ENCODE measurements at places on chromosomes 11 and 22.
A peak's percentile ranks its signal among the peaks of the same experiment; 100 is the strongest.

DNA sequence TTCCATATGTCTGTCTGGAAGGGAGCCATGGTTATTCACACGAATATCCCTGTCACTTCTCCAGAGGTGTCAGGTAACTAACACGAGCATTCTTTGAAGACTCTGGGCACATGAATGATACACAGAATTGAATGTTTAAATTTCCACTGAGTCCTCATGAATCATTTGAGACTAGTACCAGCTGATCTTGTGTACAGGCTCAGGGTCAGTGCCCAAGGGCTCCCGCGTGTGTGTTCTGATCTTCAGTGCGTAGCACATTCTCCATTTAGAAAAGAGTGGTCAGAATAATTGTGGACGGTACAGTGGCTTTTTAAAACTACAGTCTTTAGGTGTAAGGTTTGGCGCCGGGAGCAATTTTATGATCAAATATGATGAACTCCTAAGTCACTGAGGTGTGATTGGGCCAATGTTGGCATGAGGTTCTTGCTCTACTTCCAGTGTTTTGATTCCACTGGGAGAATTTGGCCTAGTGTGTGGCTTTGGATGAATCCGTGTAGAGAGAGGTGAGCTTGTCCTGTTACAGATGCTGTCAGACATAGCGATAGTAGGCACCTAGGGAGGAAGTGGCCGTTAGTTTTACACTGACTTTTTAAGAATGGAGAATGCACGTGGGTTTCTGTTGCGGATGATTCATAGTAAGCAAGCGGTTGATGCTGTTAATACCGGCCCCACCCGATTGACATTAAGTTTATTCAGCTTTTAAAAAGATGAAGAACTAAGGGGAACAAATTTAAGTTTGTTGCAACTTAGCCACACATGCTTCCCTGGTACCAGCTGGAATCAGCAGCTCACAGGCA is 22.2 kb downstream of the NUP50 start:
- DNase-seq: no peak

DNA sequence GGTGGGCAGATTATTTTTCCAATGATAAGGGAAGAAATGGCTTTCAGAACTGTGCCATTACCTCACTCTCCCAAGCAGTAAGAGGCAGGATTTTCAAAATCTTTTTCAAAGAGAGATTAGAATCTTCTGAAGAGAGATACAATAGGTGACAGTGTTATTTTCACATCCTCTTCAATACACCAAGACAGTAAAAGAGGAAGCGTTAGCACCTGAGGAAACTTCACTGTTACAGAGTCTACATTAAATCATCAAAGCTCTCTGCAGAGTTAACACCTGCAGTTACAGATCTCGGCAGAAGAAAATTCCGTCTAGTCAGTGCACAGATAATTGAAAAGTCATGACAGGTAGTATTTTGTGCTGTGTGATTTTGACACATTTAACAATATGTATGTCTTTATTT is 144.9 kb downstream of the PGR start:
- no peak for DNase-seq

- DNase-seq: peak; percentile 4
These were observed 48.4 kb upstream of the HSD17B12 start for GRCh38 chr11:43632181-43632580.

- DNase-seq: no peak
These were observed 6.2 kb upstream of the APLP2 start for GRCh38 chr11:130063451-130063850.

GRCh38 chr11:78791254-78791653 is 216.6 kb upstream of the NARS2 start:
- no peak for DNase-seq

DNA sequence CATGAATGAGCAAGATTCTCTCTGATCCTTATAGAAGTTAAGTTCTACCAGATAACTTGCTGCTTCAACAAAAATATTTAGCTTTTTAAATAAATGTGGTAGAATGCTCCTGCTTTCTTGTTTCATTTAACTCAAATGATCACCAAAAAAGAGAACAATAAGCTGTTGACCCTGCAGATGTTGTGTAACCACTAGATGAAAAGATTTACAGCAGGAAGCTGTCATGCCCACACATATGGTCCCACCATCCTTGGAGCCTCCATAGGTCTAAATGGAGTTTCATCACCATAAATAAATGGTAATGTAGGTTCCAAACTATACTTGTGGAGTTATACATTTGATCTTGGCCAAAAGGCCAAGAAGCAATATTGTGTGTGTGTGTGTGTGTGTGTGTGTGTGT is 118.8 kb downstream of the RRAS2 start:
- DNase-seq: no peak

DNA sequence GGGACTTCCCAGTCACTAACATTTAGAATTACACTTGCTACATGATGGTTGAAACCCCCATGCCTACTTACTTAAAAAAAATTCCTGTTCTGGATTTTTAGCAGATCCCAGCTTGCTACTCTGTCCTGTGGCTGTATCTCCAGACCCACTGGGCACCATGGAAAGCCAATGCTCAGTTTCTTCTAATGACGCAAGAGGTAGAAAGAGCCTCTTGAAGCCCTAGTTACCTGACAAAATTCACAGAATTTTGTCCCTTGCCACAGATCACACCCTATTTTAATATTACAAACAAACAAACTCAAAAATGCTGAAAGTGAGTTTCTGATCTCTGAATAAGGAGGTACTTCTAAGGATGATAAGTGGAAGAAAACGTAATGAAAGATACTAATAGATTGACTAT is 24.3 kb upstream of the TENM4 start:
- DNase-seq: no peak

DNA sequence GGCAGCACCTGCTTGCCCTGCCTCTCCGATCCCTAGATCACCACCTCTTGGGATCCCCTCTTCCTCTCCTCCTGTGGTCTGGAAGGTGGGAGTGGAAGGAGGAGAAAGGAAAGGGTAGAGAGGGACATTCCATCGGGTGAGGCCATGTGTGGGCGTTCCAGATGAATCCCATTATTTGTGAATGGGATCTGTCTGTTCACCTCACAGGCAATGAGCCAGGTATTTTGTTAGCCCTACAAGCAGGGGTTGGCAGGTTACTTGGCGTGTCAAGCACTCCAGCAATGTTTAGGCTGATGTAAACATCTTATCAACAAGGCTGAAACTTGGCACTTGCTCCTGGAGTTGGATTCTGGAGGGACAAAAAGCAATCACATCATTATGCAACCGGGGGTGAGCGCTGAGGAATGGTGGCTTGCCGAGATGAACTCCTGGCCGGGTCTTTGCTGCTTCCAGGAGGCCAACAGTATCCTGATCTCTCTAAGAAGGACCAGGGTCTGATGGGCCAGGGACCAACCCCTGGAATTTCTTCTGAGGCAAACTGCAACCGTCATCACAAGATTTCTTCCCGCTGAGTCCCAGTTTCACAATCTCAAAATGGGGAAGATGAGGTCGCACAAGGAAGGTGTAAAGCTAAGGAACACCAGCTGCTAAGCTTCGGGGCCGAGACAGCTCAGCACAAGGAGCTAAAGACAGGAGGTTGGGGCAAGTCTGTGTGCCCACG is 7.8 kb downstream of the ADAMTS8 start:
- DNase-seq: no peak

DNA sequence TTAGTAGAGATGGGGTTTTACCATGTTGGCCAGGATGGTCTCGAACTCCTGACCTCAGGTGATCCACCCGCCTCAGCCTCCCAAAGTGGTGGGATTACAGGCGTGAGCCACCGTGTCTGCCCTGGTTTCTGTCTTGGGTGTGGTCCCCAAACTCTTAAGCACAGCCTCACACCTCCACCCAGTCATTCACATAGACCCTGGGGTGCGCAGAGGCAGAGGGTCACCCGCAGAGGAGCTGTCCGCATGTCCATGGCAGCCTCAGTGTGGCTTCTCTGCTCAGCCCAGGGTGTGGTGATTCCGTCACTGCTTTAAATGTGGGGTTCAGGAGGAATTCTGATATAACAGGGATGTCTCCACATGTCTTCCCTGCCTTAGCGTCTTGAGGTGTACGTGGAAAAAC is 48.5 kb upstream of the PRODH start:
- no peak for DNase-seq

DNA sequence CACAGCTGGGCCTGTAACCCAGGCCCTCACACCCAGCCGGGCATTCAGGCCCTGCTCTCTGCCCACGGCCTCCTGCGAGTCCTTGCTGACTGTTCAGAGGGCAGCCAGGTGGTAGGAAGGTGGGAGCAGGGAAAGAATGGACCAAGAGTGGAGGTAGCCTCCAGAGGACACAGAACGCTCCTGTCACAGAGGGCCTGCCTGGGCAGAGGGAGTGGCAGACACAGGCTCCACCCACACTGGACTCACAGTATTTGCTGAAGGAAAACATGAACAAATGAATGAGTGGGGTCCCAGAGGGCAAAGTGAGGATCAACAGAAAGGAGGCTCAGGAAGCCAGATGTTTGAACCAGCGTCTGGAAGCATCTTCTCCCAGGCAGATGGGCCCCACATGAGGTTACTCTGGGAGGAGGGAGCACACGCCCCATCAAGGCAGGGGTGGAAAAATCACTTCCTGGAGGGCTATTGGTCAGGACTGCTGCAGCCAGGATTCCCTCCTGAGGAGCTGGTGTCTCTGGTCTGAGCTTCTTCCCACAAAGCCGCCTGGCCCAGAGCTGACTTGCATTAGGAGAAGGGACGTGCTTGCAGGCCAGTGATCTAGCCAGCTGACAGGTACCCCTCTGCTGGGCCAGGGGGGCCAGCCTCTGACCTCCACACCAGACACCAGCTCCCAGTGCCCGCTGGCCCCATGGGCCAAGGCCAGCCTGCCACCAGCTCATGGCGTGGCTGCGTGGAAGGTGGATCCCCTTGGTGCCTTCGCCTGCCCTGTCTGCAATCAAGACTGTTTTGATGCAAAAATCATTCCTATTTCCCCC is 84.0 kb downstream of the THAP12 start:
- DNase-seq: no peak

DNA sequence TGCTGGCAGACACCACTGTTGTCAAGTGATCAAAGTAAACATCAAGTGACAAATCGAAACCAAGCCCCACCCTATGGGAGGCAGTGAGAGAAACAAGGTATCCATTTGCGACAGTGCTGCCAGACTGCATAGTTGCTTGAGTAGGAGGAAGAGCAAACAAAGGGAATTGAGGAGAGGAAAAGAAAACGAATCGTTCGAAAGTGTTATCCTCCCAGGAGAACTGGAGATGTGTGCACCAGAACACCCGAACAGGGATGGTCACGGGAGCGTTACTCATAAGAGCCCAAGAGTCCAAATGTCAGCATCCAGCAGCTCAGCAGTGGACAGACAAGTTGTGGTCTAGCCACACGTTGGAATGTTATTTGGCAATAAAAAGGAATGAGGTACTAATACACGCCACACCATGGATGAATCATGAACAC is 58.4 kb upstream of the NUP50 start:
- peak; percentile 93 for DNase-seq

GRCh38 chr11:12668166-12668565 is 6.1 kb upstream of the TEAD1 start:
- no peak for DNase-seq

- DNase-seq: no peak
These were observed 437 bp downstream of the KIAA0930 start for GRCh38 chr22:45240104-45240809.

- DNase-seq: no peak
These were observed 8.2 kb downstream of the IL2RB start for GRCh38 chr22:37141476-37141875.

DNA sequence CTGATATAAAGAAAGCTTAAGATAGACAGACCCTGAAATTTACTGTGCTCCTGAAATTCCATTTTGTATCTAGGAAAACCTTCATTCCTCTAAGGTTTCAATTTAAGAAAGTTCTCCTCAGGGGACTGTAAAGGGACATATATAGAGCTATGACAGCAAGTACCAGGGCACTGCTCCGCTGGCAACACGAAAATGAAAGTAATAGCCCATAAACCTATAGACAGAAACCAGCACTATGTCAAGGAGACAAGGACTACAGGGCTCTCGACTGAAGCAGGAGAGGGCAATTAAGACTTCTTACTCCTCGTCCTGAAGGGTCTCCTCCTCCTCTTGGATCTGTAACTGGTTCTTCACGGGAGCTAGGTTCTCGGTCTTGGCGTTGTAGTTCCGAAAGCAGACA is 6.9 kb downstream of the FEZ1 start:
- DNase-seq: no peak

DNA sequence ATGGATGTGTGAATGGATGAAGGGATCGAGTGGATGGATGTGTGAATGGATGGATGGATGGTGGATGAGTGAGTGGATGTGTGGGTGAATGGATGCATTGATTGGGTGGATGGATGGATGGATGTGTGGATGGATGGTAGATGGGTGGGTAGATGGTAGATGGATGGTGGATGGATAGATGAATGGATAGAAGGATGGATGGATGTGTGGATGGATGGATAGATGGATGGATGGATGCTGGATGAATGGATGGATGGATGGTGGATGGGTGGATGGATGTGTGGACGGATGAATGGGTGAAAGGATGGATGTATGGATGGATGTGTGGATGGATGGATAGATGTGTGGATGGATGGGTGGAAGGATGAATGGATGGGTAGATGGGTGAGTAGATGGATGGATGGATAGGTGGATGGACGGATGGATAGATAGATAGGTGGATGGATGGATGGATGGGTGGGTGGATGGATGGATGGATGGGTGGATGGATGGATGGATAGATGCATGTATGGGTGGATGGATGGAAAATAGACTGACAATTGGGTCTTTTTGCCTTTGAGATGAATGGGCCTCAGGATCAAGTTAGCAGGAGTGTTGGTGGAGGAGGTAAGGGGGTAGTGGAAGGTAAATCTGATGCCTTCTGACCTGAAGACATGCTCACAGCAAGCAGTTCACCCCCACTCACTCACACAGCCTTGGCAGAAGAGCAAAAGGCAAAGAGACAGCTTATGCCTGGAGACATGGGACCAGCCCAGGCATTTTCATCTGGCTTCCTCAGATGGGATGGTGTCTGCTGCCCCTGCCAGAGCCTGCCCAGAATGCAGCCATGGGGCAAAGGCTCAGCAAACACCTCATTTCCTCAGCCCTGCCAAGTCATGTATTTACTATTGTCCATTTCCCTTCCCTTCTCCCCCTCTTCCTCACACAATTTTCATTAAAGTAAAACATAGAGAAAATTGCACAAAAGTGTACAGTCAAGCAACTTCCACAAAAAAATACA is 8.0 kb upstream of the FADD start:
- DNase-seq: no peak

DNA sequence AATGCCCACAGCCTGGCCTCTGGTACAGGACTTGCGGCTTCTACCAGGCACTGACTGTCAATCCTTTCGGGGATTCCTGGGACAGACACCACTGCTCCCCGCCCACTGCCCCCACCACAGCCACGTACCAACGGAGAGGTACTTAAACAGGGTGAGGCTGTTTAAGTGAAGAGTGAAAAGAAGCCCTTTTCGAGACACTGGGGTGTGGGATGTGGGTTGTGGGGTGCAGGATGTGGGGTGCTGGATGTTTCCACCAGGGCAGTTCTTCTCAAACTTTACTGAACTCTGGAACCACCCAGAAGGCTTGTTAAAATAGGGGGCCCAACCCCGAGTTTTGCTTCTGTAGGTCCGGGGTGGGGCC is 34.2 kb upstream of the PRR5 start:
- DNase-seq: no peak

- no peak for DNase-seq
These were observed 24.6 kb downstream of the MYBPC3 start for GRCh38 chr11:47327949-47328348.
